NCI-H774 (cell line): ENCODE measurements at places on chromosomes 7 and 10.

DNA sequence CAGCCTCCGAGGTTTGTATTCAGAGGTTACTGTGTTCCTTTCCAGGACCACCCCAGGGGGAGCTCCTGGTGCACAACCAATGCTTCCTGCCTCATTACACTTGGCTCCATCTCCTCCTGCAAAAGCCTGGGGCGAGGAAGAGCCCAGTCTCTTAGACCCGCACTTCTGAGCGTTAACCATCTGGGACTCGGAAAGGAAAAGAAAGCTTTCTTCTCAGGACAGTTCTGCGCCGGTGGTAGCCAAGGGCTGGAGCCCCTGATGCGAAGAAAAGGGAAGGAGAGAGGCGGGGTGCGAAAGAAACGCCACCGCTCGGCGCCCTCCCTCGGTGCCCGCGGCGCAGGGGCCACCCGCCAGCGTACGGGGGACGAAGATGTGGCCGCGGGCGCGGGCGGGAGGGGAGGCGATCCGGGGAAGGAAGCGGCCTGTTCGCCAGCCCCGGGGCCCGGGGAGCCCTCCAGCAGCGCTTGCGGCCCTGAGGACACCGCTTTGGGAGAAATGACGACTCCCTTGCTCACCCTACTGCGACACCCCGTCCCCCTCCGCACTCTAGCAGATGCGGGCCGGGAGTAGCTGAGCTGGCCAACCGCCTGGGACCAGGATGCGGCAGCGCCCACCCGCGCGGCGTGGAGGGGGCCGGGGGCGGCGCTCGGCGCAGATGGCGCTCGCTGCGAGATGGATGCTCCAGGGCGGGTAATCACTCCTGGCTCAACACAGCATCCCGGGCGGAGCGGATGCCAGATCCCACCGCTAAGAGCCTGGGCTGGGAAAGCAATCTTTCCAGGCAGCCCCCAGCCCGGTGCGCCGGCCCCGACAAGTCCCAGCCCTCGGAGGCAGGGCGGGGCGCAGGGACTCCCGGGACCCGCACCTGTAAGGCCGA lies 1.3 kb downstream of the NRCAM start:
- DNase-seq: no peak

DNA sequence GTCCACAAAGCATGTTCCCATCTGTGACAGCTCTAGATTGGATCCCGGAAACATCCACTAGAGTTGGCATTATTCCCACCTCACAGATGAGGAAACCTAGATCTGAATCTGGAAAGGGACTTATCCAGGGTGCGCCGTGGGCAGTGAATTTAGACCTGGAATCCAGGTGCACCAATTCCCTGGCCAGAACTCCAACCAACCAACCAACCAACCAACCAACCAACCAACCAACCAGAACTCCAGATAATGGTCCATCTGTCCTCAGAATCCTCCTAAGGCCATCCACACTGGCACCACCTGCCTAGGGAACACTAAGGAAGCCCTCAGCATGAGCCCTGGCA lies 42.0 kb upstream of the ZMIZ1 start:
- DNase-seq: no peak

DNA sequence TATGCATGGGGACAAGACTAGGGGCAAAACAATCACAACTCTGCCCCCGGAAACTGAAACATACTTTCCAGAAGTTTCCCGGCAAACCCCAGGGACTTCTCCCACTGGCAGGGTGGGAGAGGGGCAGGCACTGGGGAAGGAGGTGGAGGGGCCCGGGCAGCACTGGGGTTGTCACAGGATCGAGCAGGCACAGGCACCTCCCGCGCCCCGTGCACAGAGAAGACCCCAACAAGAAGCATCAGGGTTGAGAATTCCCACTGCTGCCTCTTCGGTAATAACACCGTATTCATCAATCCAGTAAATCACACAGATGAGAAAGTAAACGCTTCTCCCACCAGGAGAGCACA lies 490.5 kb downstream of the PTPRN2 start:
- DNase-seq: no peak

DNA sequence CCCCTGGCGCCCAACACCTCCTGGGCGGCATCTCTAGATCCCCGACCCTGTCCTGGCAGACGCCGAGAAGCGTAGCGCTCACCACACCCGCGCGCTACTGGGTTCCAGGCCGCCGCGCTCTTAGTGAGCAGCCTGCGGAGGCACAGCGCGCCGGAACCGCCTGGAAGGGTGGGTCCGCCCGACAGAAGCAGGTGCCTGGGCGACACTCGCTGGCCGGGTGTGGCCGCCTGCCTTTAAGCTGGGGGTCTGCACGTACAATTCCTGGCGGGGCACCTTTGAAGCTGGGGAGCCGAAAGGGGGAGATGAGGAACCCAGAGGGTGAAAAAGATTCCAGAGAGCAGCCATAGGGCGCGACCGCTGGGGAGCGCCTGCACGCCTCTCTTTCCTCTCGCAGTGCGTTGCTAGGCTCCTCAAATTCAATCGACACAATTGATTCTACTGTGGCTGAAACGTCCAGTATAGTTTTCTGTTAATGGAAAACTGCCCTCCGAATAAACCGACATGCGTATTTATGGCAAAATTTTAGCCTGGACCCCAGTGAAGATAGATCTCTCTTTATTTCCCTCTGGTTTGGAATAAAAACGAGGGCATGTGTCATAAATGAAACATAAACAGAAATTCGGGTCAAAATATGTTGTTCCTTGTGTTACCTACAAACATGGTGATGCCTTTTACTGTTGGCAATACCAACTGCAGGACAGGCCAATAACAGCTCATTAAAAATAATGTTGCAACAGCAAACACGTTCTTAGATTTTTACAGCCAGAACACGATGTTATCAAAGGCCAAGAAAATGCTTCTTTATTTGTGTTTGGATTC lies 4.6 kb downstream of the HMX3 start:
- no peak for DNase-seq

DNA sequence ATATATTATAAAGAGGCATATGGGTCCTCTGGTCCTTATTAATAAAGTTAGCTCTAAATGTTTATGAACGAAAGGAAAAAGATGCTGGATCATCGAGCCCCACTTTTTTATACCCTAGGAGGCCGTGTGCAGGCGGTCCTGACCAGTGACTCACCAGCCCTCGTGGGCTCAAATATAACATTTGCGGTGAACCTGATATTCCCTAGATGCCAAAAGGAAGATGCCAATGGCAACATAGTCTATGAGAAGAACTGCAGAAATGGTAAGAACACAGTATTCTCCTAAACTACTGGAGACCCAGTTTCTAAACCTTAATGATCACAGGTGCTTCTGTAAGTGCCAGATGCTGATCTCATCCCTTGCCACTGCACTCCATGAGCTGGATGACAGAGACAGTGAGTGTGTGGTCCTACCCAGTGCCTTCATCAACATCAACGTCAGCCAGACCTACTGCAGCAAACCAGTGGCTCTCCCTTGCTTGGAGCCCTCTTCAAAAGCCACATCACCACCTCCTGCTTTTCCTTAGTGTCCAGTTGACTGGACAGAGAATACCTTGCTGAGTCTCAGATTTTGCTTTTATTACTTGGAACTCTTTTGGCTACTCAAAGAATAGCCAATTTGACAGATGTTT lies 7.6 kb downstream of the GPNMB start:
- no peak for DNase-seq

DNA sequence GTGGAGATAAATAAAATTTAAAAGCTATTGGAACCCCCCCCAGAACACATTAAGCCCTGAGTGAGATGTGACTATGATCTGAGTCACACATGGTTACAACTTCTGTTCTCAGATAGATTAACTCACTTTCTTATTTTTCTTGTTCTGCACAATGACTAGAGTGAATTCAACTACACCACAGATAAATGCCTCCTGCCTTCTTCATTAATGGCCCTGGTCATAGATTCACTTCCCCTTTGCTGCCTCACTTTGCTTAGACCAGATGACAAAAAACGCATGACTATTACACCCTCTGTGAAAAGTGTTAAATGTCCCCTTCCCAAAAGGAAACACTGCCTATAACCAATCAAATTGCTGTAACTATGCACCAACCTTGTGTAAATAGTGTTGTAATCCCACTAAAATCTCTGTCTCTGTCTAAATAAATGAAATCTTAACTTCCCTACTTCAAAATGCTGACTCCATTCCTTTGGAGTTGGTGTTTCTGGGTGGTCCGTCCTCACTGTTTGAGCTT lies 49.4 kb downstream of the AKR1D1 start:
- DNase-seq: no peak

DNA sequence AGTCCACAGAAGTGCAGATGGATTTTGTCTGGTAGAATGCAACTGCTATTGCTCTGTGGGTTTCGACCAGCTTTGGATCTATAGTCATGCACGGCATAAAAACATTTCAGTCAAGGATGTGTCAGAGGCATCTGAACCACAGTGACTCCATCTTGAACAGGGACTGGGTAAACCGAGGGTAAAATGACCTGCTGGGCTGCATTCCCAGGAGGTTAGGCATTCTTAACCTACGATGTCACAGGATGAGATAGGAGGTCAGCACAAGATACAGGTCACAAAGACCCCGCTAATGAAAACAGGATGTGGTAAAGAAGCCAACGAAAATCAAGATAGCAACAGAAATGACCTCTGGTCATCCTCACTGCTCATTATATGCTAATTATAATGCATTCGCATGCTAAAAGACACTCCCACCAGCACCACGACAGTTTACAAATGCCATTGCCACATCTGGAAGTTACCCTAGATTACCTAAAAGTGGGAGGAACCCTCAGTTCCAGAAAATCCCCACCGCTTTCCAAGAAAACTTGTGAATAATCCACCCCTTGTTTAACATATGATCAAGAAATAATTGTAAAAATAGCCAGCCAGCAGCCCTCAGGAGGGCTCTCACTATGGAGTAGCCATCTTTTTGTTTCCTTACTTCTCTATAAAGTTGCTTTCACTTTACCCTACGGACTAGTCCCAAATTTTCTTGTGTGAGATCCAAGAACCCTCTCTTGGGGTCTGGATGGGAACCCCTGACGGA lies 50.7 kb upstream of the CPXM2 start:
- no peak for DNase-seq

- no peak for DNase-seq
Observed at GRCh38 chr7:47427051-47427643, 154.8 kb downstream of the TNS3 start.

GRCh38 chr7:157990226-157990880 lies 597.3 kb downstream of the PTPRN2 start:
- DNase-seq: no peak
